ENCODE measurements at places on chromosomes 1 and 21.

- DNase-seq: no peak
These were observed 169.3 kb upstream of the USP25 start for GRCh38 chr21:15560383-15561056.

DNA sequence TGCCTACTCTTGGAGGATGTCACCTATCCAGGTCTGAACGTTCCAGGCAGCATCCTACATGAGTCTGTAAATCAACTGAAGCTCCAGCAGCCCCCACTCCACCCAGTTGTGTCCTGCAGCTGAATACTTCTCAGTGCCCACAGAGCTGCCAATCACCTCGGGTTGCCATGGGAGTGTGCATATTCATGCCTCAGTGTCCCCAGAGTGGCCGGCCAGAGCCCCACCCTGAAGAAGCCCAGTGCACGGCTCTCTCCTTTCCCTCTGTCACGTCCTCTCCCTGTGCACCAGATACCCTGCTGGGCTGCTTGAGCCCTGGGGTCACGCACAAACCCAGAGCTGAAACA, 16.1 kb upstream of the GSTM4 start:
- DNase-seq: no peak

DNA sequence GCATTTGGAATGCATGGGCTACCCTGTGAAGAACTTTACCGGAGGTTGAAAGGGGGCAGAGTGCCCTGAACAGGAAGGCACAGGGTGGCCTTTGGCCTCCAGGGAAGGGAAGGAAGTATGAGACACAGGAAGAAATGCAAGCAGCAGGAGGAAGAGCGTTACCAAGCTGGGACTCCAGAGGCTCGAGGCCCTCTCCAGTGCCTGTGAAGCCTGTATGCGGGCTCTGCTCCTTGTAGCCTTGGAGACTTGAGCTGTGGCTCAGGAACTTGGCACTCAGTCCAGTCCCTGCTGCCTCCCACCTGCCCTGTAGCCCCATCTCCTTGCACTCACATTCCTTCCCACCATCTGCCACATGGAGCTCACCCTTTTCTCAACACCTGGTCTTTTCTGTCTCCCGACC, 33.5 kb upstream of the RNF19B start:
- no peak for DNase-seq

GRCh38 chr1:225911191-225912130, 12.6 kb downstream of the PYCR2 start:
- peak; percentile 53 for DNase-seq

DNA sequence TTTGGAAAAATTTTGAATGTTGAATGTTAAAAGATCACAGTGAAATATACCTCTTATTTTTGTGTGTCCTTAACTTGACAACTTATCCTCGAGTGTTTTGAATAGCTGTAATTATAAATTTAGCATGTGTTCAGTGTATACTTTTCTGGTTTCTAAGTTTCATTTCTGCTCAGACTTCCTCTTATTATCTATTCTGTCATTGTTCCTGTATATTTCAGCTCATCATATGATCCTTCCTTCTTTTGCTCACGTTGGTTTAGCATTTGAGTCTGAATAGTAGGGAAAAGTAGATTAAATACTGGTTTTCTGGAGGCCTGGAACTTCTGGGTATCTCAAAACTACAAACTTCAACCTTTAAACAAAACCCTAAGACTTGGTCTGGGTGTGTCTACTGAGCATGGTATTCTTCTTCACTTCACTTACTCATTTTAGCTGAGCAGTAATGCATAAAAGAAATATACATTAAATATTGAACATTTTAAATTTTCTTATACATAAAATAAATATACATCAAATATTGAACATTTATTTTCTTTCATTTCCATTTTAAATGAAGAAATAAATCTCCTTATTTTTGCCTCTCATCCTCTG, 3.3 kb upstream of the ATP6V1G3 start:
- DNase-seq: no peak

DNA sequence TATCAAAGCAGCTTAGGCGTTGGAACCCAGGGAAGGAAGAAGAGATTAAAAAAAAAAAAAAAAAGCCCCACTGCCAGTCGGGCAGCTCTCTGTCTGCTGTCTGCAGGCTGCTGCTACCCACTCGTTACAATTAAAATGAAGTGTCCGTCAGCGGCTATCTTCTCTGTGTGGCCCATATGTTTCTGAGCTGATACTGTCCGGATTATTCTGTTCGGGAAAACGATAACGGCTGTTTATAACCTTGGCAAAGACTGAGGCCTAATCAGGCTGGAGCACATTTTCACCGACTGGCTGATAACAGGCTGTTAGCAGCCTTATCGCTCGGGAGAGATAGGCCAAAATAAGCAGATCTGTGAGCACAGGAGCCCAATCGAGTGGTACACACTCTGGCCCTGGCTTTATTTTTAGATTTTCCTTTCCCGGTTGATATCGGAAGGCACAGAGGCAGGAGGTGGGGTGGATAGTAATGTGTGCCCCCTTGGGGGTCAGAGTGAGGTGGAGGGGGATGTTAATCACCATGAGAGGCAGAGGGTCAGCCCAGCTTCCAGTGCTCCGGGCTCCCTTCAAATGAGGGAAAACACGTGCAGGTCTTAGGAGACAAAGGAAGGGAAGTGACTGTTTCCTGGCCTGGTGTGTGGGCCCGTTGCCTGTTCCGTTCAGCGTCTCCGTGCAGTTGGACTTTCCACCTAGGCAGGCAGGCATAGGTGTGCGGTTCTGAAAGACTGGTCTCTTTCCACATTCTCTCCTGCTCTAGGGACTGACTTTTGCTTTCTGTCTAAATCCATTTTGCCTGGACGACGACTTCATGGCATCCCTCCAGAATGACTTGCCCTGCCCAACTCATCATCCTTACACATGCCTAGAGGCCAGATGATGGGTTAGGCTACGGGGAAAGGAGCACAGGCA, 153.4 kb downstream of the PBX1 start:
- DNase-seq: no peak

- DNase-seq: peak; percentile 56
These were observed 19.9 kb upstream of the PPP1R15B start for GRCh38 chr1:204431310-204432184.

DNA sequence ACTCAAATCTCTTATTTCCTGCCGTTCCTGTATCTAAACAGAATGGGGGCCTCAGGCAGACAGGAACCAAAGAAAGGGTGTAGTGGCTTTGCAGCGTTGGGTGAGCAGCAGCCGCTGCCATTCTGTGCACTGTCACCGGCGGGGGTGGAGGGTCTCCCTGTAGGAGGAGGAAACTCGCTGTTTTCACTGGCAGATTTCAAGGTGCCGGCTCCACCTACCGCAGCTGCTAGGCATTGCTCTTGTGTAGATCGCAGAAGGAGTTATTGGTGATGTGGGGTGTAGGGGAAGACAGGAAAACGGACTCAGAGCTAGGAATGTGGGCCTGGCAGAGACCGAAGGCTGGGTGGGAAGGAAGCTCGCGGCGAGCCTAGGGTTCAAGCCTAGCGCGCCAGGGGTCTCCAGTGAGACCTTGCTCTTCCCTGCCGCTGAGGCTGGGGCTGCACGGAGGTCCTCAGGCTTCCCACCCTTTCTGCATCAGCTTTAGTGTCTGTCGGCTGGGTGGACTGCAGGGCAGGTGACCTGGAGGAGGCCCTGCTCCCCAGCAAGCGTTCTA, 20.8 kb downstream of the ATP5PO start:
- peak; percentile 3 for DNase-seq

All from stimulated activated CD8-positive, alpha-beta memory T cell treated with anti-CD3 and anti-CD28 coated beads, Interleukin-4, amount 100 ng/mL, for 1 hour (primary cell).